ENCODE measurements at places on chromosomes 16 and 17.
A peak's percentile ranks its signal among the peaks of the same experiment; 100 is the strongest.

DNA sequence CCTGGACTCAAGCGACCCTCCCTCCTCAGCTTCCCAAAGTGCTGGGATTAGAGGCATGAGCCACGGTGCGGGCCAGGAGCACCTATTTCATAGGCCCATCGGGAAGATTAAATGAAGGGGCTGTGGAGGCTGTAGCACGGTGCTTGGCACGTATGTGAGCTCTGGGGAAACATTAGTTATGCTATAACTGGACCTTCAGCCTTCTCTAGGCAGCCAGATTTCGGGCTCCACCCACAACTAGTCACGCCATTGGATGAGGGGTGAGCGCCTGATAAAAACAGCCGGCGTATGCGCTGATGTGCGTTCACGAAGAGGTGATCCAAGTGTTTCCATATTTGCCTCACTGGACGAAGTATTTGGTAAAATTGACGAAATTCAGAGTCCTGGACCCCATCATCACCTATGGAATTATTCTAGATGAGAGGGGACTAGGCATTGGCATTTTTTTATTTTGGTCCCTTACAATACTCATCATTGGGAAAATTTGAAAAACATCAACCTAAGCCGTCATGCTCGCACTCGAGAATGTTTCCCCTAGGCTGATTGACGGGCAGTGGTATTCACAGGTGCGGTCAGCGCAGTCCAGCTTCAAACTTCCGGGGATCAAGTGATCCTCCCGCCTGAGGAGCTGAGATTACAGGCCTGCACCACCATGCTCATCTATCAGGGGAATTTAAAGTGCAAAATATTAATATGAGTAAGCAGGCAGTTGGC lies 1.8 kb upstream of the ANKRD11 start:
- no peak for DNase-seq

DNA sequence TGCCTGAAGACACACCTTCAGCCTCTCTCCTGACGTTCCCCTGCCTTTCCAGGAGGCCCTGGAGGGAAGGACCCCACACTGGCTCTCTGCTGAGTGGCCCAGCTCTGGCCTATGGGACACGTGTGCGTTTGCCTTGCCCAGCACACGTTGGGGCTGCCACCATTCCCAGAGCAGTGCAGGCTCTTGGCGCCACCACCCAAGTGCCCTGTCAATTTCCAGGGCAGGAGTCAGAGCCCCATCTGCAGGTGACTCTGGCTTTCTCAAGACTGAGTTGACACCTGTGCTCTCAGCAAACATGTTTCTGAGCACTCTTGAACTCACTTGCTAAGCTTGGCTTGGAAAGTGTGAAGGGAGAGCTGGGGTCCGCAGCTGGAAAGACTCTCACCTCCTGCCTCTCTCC lies 4.7 kb upstream of the IRF8 start:
- DNase-seq: no peak

DNA sequence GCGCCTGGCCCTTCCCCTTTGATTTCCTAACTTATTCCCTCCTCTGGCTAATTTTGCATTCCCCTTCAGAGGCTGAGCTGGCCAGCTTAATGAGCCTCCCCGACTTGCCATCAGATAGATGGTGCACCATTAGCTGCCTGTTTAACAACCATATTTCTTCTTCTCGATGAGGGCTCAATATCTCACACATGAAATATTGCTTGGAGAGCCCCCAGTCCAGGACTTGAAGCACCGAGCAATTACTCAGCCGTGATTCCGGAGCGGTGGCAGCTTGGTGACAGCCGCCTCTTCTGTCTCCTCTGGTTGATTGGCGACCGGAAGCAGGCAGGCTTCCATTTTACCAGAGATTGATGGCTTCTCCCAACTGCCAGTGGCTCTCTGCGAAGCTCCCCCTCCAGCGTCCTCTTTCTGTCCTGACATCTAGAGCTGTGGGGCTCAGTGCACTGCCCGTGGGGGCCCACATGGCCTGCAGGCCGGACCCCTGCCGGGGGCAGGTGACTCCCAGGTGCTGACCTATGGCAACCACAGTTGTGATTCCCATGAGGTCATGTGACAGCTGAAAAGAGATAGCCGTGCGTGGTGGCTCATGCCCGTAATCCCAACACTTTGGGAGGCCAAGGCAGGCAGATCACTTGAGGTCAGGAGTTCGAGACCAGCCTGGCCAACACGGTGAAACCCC lies 133.7 kb upstream of the SEC14L1 start:
- no peak for DNase-seq

DNA sequence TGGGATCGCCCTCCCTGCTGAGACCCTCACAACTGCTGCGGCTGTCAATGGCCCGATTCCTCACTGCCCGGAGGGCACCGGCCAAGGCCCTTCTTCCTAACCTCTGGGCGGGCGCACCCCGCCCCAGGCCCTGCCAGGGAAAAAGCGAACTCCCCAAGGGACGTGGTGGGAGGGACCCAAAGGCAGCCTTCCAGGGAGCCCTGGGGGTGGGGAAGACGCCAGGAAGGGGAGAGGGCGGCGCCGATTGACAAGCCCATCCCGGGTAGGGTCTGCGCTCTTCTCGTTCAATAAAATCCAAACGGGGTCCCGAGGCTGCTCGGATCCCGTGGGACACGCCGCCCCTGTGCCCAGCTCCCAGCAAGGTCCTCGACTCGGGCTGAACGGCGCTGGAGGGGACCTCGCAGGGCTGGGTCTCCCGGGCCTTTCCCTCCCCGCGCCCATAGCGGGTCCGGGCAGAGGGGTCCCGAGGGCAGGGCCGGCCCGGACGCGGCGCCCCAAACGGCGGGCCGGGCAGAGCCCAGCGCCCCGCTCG lies 416 bp downstream of the KIFC3 start:
- DNase-seq: peak; percentile 64

DNA sequence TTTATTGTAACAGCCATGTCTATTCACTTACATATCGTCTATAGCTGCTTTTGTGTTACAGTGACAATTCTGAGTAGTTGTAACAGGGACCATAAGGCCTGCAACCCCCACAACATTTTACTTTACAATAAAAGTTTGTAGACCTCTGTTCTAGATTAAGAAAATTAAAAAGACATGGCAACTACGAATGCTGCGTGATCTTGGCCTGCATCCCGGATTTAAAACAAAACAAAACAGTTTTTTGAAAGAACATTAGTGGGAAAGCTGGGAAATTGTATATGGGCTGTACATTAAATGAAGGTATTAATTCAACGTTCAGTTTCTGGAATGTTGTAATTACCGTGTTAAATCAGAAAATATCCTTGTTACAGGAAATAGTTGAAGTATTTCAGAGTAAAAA lies 64.1 kb downstream of the RMI2 start:
- no peak for DNase-seq

GRCh38 chr17:13441873-13442272 lies 159.9 kb downstream of the HS3ST3A1 start:
- no peak for DNase-seq

DNA sequence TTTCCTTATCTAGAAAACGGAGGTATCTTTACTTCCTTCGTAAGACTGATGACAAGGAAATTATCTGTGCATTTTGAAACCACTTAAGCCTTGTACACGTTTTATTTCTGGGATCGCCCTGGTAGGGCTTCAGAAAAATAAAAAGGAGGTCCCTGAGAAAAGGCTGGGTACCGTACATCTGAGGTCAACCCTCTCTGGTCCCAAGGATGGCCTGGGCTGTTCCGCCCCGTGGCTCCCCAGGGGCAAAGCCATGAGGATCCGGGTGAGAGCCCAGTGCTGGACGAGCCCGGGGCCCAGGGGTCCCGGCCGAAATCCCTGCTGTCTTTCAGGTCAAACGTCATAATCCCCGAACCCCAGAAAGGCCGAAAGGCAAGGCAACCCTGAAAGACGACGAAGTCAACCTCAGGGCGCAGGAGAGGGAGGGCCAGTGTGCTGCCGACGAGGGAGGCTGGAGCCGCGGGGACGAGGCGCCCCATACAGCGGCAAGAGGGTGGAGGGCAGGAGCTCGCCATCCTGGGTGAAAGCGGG lies 656 bp upstream of the FUS start:
- DNase-seq: no peak

GRCh38 chr17:43949781-43950180 lies 4.0 kb downstream of the PYY start:
- no peak for DNase-seq

DNA sequence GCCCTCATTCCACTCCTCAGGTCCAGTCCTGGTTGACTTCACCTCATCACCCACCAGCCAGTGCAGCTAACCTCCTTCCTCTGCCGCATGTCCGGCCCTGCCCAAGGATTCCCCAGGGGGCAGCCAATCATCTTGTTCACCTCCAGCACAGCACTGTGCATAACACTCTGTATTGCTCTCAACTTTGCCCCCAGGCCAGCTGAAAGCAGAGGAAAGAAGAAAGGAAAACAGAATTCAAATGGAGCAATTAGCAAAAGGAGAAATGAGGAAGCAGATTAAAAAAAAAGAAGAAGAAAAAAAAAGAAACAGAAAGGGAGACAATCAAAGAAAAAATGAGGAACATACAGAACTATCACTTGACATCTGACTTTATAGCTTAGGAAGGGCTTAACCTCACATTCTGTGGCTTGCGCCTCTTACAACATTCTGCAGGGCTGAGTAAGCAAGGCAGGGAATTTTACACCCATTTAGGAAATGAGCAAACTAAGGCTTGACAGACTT lies 26.1 kb downstream of the GAS7 start:
- DNase-seq: peak; percentile 47

GRCh38 chr17:45101546-45101882 lies 30.8 kb downstream of the PLCD3 start:
- DNase-seq: no peak

DNA sequence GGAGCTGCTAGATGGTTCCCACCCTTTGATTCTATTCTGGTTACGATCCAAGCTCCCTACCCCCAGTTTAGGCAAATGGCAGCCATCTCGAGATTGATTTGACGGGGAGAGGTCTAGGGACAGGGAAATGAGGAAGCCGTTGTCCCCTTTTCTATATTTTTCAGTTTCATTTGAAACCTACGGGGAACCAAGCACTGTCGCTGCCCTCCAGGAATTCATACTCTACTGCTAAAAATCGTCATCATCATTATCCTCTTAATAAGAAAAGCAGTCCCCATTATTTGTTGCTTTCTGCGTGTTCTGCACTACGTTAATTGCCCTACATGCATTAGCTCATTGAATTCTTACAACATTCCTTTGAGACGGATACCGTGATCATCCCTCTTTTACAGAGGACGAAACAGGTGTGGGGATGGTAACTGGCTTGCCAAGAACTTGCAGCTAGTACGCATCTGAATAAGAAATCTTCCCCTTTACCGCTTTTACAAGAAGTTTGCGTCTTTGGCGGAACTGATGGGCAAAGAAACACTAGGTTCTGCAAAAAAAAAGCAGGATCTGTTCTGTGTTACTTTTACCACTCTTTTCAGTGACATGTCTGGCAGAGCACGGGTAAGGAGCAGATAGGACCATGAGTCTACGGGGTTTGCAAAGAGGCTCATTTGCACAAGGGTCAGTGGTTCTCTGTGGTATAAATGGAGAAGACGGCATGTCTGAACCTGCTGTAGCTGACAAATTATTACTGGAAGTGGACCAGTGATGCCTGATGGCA lies 1.1 kb downstream of the CCP110 start:
- DNase-seq: no peak

GRCh38 chr16:57987441-57988177 lies 12.9 kb downstream of the ZNF319 start:
- DNase-seq: no peak

DNA sequence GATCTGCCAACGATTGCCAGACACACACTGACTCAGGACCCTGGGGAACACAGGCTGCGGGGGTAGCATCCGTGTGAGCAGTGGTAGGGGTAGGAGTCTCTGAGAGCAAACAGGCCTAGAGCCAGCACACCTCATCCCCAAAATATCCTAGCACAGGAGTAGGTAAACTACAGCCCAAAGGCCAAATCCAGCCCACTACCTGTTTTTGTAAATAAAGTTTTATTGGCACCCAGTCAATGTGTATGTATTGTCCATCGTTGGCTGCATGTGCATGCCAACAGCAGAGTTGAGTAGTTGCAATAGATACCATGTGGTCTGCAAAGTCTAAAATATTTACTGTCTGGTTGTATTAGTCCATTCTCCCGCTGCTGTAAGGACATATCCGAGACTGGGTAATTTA lies 55.5 kb upstream of the GPRC5B start:
- no peak for DNase-seq

DNA sequence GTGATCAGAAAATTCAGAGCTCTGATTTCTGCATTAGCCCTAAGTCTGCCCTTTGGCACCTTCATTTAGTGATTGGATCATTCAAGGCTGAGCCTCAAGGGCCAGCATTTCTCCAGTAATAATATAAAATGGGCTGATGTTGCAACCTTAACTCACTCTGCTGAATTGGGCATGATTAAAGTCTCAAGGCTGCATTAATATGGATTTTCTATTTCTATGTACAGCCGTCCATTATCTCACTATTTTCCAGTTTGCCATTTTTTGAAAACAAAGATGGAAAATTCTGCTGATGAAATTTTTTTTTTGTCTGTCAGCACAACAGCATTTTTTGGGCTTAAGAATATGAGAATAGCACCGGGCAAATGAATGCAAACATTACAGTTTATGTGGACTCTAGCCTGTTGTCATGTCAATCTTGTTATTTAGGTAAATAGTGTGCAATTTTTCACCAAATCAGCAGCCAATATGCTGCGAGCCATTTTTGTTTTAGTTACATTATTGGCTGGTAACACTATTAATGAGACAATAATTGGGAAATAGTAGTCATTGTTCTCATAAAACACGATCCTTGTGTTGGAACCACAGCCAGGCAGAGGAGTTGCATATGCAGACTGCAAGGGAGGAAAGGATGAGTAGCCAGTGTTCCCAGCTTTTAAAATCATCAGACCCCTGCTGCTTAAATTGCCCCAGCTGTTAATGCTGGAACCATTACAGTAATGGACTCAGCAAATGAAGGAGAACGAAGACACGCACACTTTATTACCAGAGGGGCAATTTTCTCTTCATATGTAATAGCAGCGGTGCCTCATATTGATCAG lies 10.5 kb downstream of the FTO start:
- DNase-seq: no peak

DNA sequence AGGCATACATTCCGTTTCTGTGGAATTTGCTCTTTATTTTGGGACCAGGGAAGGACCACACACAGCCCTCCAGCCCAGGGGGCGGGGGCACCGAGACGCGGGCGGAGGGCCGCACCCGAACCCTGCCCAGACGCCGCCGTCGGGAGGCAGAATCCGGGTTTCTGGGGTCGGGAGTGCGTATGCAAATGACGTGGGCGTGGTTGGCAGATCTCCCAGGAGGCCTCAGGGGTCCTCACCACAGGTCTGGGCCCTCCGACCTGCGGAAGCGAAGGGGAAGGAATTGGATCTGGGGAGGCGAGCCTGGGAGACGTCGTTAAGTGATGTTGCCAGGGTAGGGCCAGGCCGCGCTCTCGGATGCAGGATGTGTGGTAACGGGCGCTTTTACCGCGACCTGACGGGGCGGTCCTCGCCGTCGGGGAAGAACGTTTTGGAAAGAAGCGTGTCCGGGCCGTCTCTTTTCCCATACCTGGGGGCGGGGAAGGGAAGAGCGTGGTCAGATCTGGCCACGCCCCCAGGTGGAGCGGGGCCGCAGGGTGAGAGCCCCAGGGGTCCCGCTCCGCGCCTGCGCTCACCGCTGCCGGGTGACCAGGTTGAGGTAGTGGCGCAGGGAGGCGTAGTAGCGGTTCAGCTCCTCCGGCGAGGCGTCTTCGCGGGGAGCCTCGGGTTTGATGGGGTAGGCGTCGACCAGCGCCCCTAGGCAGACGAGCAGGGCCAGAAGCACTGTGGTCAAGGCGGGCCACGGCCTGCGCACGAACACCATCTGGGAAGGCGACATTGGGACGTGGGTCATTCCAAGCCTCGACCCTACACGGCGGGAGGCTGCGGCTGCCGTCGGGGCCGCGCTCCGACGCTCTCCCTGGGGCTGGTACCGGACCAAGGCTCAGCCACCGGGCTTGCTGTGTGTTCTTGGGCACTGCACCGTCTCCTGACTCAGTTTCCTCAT lies 745 bp downstream of the PYY start:
- DNase-seq: no peak

GRCh38 chr16:10871157-10871991 lies 5.6 kb upstream of the CIITA start:
- DNase-seq: peak; percentile 74
